Activated CD4-positive, alpha-beta T cell treated with anti-CD3 and anti-CD28 coated beads for 24 hours (primary cell): ENCODE measurements at places on chromosomes 1 and 21.
A peak's percentile ranks its signal among the peaks of the same experiment; 100 is the strongest.

GRCh38 chr21:35390013-35390776 lies 341.1 kb upstream of the RUNX1 start:
- no peak for DNase-seq

GRCh38 chr1:184387069-184387475 lies 243 bp downstream of the C1orf21 start:
- DNase-seq: no peak

DNA sequence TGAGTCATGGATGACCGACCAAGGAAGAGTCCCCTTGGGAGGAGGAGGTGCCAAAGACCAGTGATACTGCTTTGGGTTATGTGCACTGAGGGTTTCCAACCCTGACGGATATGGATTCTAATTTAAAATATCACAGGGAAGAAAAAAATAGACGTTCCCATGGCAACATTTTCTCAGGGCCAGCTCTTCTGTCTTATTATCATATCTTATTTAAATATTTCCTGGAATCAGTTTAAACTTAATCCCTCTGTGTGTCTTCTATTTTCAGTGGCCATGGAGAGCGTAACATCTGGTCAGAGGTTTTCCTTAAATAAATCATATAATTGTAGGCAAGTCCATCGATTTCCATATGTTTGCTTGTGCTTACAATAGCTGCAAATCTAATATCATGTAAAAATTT lies 205.4 kb upstream of the FMN2 start:
- no peak for DNase-seq

DNA sequence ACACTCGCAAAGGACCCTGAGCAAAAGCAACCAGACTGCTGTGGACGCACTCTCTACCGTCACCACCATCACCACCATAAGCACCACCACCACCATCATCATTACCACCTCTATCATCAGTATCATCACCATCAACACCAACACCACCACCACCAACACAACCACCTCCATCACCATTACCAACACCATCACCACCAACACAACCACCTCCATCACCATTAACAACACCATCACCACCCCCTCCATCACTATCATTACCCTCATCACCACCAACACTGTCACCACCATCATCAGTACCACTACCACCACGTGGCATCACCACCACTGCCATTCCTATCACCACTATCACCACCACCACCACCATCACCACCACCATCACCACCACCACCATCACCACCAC lies 38.8 kb upstream of the RIPK4 start:
- no peak for DNase-seq

GRCh38 chr1:198889101-198889500 lies 250.3 kb downstream of the PTPRC start:
- no peak for DNase-seq

GRCh38 chr1:69223156-69223555 lies 344.6 kb upstream of the LRRC7 start:
- no peak for DNase-seq

- DNase-seq: no peak
These were observed 480.7 kb downstream of the MRPL39 start for GRCh38 chr21:25126564-25126963.

- DNase-seq: no peak
These were observed 52.4 kb upstream of the H6PD start for GRCh38 chr1:9181990-9182783.

DNA sequence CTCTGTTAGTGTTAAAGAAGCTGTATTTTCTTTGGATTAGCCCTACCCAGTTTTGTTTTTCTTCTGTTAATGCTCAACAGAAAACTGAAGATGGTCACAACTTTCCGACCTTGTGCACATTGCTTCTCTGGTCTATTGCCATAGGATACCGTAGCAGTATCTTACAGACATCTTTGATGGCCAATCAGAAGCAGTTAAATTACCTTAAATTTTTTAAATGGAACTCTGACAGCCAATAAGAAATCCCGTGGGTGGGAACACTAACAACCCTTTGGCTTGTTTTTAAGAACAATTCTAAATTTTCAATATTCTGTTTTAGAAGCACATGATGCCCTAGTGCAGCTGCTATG lies 17.2 kb downstream of the NFYC start:
- no peak for DNase-seq

DNA sequence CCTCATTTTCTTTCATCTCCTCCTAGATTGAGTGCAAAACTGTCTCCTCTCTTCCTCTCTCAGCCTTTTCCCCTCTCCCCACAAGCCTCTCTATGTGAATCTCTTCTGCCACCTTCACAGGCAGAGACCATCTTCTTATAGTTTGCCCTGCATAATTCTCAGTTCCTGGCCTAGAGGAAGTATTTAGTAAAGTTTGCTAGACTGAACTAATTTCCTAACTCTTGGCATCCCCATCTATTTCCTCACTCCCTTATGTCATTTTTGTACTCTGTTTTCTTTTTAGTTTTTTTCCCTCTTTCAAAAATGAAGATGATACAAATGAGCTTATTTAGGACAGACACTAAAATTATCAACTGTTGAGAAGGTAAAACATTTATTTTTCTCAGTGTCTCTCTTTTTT lies 66.0 kb downstream of the XCL2 start:
- no peak for DNase-seq

DNA sequence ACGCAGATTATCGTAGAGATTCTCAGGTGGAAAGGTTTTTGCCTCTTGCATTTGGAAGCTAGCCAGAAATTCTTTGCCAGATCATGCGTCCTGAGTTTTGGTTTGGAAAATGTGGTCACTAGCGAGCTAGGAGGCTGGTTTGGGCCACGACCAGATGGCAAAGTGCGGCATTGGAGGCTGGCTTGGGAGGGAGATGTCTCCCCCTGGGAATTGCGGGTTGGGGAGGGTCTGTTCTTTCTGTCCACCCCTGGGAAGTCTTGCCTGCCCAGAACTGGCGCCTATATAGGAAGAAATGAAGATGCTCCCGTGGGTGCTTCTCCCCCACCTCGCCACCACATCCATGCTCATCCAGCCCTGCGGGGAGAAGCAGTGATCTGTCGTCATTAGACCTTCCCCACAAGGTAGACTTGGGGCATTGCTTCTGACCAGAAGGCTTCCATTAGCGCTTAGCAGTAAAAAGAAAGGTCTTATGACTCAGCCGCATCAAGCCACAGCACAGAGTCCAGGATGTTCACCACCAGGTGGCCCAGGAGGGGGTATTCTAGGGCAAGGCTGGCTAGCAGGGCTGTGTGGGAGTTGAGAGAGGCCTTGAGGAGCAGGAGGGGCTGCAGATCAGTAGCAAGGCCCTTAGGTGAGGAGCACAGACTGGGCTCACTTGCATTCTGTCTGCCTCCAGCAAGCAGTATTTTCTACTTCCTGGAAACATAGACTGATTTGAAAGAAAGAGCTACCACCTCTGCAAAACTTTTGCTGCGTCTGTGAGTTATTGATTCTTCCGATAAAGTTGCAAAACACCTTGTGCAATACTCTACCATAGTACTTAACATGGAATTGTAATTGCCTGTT lies 1.5 kb upstream of the PTP4A2 start:
- peak; percentile 65 for DNase-seq

- DNase-seq: no peak
These were observed 10.3 kb upstream of the PKNOX1 start for GRCh38 chr21:42964086-42964485.

GRCh38 chr1:202199040-202199889 lies 5.7 kb downstream of the LGR6 start:
- no peak for DNase-seq

- DNase-seq: no peak
These were observed 32.2 kb downstream of the WDR4 start for GRCh38 chr21:42847051-42847707.

- DNase-seq: no peak
These were observed 62.6 kb upstream of the MACF1 start for GRCh38 chr1:39141925-39142324.

GRCh38 chr21:26851109-26851944 lies 6.1 kb upstream of the ADAMTS1 start:
- no peak for DNase-seq

DNA sequence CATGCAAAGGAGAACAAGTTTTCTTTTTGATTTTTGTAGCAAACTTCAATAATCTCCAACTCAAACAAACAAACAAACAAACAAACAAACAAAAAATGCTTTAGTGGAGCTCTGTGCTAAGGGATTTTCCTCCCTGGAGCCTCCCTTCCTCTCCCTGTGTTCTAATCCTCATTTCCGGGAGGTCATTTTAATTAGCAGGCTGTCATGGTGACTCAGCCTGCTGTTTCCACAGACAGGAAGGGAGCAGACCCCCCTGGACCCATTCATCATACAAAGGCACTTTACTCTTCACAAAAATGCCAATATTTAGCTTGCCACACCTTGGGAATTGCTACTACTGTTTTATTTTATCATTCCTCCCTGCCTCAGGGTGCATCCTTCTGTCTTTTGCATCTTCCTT lies 61.0 kb upstream of the SPATA6 start:
- DNase-seq: no peak

DNA sequence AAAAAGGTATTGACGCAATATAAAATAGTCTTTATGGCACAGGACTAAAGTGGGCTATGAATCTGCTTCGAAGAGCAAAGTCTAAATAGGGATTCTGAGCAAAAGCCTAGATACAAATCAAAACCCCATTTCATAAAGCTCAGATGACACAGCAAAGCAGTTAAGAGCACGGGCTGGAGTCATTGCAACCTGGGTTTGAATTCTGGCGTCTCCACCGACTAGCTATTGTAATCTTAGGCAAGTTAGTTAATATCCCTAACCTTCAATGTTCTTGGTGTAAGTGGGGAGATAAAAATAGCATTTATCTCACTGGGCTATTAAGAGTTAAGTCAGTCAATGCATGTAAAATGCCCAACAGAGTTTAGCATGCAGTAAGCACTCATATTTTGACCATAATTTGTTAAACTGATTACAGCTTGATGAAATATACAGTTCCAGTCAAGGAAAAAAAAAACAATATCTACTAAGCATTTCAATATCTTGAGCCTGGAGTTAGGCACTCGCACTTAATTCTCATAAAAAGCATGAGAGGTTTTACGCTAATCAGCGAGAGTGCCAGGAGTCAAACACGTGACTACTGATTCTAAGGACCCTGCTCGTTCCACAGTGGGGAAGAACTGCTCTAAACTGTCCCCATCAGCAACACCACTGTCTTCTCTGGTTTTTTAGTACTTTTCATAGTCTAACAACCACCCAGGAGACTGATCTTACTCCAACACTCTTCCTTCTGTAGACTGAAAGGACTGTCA lies 75.5 kb downstream of the JAK1 start:
- no peak for DNase-seq

DNA sequence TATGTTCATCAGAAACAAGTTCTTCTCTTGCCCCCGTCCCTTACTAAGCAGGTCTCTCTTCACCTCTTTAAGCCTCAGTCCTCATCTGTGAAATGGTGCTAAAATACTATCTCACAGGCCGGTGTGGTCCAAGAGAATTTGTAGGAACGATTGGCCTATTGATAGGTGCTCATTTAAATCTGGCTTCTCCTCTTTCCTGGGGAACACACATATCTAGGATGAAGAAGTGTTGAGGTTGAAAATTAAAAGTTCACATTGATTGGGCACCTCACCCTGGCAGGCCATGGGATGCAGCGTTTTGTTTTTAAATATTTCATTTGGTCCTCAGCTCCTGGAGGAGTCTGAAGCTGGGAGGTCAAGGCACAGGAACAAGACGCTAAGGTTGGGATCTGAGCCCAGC lies 8.9 kb upstream of the TAS1R2 start:
- no peak for DNase-seq

DNA sequence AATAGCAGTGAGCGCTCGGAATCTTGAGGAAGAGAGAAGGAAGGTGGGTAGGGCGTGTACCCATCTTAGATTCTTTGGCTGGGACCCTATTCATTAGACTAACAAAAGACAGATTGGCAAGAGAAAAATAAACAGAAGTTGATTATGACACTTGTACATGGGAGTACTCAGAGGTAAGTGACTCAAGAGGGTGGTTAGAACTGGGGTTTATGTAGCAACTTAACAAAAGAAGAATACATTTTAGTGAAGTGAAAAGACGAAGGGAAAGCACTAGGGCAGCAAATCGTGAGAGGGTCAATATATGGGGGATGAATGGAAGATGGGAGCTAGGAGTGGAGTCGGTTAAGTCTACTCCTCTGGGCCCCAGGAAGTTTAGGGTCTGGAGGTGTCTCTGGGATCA lies 25.8 kb upstream of the RCC2 start:
- no peak for DNase-seq

DNA sequence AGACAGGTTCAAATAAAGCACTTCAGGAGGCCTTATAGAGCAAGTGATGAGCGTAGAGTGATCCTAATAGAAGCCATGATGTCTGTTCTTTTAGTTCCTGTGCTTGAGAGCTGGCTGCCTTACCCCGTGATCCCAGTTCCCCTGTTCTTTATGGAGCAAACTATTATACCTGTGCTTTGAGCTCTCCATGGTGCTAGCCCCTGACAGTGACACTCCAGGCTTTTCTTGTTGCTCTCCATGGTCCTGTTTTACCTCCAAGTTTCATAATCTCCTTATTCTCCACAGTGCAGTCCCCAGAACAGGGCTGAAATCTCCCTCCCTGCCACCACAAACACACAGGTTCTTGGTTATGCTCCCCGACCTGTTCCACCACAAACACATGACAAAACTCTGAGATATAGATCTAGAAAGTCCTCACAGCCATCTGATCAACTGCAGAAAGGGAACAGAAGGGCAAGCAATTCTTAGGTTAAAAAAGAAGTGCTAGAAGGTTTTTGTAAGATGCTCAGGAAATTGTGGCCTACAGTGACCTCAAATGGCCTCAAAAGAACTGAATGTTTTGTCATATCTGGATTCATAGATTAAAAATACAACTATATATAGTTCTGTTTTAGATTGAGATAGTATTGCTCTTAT lies 6.0 kb downstream of the CADM3 start:
- no peak for DNase-seq

DNA sequence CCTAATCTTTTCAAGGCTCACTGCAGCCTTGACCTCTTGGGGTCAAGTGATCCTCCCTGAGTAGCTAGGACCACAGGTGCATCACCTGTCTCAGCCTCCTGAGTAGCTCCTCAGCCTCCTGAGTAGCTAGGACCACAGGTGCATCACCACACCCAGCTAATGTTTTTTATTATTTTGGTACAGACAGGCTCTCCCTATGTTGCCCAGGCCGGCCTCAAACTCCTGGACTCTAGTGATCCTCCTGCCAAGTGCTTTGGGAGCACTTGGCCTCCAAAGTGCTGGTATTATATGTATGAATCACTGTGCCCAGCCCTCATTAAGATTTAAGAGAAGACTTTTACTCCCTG lies 58.5 kb upstream of the S1PR1 start:
- no peak for DNase-seq

- no peak for DNase-seq
These were observed 36.5 kb downstream of the PIK3CD start for GRCh38 chr1:9687874-9688582.

GRCh38 chr1:107291987-107292386 lies 151.1 kb downstream of the NTNG1 start:
- DNase-seq: no peak

GRCh38 chr1:241356187-241356518 lies 852 bp downstream of the RGS7 start:
- DNase-seq: no peak

DNA sequence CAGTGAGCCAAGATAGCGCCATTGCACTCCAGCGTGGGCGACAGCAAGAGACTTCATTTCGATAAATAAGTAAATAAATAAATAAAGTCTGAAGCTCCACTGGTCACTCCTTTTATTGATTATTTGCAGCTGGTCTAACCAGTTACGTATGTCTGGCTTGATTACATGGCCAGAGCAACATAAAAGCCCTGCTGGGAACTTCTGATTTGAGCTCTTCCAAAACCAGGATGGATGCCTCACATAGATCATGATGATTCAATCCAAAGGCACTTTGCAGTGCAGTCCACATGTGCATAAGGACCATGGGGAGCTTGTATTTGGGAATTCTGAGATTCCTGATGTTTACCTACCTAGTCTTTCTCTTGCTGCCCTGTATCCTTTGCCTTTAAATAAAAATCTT lies 24.0 kb downstream of the NSUN4 start:
- DNase-seq: no peak

- DNase-seq: no peak
These were observed 83.1 kb upstream of the CSF3R start for GRCh38 chr1:36565576-36566501.
